ENCODE measurements at places on chromosomes 3 and 15.

DNA sequence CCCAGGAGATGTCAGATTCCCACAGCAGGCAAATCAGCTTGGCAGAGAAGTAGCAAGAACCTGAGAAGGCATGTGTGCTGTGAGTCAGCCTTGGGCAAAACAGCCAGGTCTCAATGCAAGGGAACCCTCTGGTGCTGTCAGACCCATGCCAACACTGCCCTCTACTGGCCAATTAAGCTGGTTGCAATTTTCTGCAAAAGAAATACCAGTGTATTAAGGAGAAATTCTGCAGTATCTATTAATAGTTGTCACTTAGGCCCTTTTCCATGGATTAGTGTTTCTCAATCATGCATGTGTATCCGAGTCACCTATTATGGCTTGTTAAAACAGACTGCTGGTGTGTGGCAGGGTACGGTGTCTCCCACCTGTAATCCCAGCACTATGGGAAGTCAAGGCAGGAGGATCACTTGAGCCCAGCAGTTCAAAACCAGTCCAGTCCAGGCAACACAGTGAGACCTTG lies 26.2 kb downstream of the MAP4 start:
- peak; percentile 91 for DNase-seq

- DNase-seq: no peak
These were observed 12.7 kb downstream of the PRC1 start for GRCh38 chr15:90981681-90982080.

DNA sequence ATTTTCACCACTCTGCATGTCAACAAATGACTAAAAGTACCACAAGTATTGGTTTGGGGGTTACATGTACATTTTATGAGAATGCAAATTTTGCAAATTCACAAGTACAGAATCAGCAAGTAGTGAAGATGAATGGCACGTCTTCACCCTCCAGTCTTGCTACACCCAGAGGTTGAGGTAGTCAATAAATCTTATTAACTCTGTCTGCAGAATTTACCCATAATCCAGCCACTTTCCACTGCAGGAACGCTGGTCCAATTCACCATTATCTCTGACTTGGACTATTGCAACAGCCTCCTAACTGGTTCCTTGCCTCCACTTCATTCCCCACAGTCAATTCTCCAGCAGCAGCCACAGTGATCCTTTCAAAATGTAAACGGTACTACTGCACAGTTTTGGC lies 10.6 kb downstream of the PSMA4 start:
- no peak for DNase-seq

- peak; percentile 40 for DNase-seq
These were observed 61.3 kb upstream of the TAMM41 start for GRCh38 chr3:11907667-11908660.

DNA sequence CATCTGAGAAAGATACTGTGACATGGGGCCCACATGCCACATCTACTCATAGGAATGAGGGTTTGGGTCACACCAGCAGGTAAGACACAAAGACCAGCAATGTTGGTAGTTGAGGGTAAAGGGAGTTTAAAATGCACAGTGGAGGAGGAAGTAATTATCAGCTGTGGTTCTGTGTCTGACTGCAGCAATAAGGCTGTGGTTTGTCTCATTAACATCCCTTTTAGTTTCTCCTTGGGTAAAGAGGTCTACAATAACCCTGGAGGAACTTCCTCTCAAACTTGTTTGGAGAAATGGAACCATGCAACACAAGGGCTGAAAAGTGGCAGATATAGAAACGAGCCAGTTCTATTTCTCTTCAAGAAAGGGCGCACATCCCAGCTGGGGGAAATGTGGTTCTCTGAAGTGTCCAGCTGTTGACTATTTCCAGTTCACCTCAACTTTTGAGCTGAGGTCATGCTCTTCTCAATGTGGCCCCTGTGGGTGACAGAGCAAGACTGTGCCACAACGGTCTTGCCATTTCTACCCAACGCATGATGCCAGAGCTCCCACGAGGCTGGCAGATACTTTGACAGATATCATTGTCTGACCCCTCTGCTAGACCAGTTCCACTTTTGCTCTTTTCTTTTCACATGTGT lies 234.3 kb downstream of the SQOR start:
- no peak for DNase-seq

DNA sequence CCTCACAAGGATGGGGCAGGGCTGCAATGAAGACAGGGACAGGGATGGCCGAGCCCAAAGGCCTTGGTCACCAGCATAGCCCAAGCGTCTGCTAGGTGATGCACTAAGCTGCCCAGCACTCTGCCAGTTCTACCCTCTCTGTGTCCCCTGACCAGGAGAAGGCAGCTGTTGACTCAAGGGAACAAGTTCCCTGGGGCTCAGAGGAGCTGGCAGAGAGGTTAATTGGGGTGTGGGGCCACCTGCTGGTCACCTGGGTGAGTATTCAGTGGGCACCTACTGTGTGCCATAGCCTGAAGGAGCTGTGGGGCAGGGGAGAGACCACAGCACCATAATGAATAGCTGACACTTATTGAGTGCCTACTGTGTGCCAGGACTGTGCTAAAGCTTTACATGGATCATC lies 22.0 kb upstream of the DOCK3 start:
- DNase-seq: peak; percentile 9

GRCh38 chr3:97575742-97576141 lies 188.8 kb upstream of the ARL6 start:
- DNase-seq: no peak

DNA sequence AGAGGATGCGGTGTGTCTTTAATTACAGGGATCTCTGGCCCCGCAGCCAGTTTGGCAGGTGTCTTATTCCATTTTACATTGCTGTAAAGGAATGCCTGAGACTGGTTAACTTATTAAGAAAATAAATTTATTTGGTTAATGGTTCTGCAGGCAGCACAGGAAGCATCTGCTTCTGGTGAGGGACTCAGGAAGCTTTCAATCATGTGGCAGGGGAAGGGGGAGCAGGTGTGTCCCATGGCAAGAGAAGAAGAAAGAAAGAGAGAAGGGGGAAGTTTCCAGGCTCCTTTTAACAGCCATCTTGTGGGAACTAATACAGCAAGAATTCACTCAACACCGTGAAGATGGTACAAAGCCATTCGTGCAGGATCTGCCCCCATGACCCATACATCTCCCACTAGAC lies 128.0 kb upstream of the CRBN start:
- DNase-seq: no peak

DNA sequence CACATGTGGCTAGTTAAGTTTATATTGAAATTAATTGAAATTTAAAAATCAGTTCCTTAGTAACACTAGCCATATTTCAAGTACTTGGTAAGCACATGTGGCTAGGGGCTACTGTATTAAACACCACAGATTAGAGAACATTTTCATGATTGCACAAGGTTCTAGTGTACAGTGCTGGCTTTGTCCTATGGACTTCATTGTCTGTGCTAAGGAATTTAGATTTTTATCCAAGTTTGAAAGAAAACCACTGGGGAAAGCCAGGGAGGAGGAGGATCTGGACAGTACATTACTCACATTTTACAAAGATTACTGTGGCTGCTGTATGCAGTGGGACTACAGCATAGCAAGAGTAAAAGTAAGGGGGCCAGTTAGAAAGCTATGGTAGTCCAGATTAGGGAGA lies 13.9 kb downstream of the STAC start:
- DNase-seq: no peak
